Esophagus muscularis mucosa (tissue), 4 donors: ENCODE measurements at places on chromosomes 5 and 9. TPM values are rescaled to one million over a fixed set of nuclear protein-coding genes. Genes with fewer than 3 reads are reported as not detected.

GRCh38 chr9:73037613-73038012, 84.8 kb upstream of the ALDH1A1 start:
- H3K4me3 ChIP-seq = no peak overlapping the region
- no peaks in the 10 kb centered on the region for H3K27me3 ChIP-seq
- peak overlapping the region; percentile 87 for H3K27ac ChIP-seq
- H3K4me1 ChIP-seq = peaks cover 5% of the 10 kb centered on the region
- no peak for DNase-seq

The KLF4 gene
- 71.5 TPM for total RNA-seq

GRCh38 chr9:107086460-107086859, 196.6 kb upstream of the RAD23B start:
- H3K27ac ChIP-seq = no peak overlapping the region
- H3K4me3 ChIP-seq = no peak overlapping the region
- H3K36me3 ChIP-seq = no peaks in the 10 kb centered on the region
- no peak for DNase-seq

DNA sequence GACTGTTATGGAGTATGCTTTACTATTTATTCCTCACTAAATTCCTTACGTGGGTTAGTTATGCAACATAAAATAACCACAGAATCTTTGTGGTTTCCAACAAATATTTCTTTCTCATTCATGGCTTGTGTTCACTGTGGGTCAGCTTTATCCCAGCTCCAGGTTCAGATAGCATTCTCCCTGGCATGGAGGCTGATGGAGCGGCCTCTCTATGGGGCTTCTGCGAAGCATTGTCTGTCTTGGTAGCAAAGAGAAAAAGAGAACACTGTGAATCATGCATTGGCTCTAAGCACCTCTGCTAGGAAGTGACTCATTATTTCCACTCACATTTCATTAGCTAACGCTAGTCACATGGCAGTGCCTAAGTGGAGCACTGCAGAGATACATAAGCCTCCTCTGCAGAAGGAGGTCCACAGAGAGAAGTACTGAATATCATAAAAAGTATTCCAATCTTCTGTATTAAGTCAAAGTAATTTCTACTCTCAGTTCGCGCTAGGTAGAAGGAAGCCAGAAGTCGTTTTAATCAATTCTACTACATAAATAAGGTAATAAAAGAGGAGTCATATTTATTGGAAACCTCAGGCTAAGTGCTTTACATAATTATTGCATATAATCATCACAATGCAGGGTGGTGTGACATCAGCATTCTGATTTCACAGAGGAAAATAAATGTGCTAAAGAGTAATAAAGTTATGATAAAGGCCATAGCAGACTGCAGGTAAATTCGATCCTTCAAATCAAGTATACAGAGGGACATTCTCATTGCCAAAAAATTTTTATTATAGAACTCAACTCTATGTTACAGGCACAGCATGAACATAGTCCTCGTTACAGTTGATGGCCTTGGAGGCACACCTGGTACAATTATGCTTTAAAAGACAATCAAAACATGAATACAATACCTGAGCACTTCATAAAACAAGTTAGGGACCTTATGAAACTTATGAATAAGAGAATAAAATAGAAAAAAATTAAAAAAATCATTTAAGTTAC, 531.1 kb downstream of the CETN3 start:
- H3K4me3 ChIP-seq = no peak overlapping the region
- no peaks in the 10 kb centered on the region for H3K36me3 ChIP-seq
- no peaks in the 10 kb centered on the region for H3K27me3 ChIP-seq

The PDE8B gene
- 0.83 TPM for total RNA-seq

- H3K27ac ChIP-seq = no peak overlapping the region
- no peak overlapping the region for H3K4me3 ChIP-seq
- DNase-seq = no peak
- no peaks in the 10 kb centered on the region for H3K27me3 ChIP-seq
- H3K4me1 ChIP-seq = no peaks in the 10 kb centered on the region
Measured at GRCh38 chr5:23996525-23996924, 489.1 kb downstream of the PRDM9 start.

GRCh38 chr5:149921597-149921996, 23.0 kb downstream of the PDE6A start:
- H3K4me1 ChIP-seq = no peaks in the 10 kb centered on the region
- no peak overlapping the region for H3K4me3 ChIP-seq
- no peaks in the 10 kb centered on the region for H3K36me3 ChIP-seq

The ENTPD2 gene
- total RNA-seq = 1.0 TPM

DNA sequence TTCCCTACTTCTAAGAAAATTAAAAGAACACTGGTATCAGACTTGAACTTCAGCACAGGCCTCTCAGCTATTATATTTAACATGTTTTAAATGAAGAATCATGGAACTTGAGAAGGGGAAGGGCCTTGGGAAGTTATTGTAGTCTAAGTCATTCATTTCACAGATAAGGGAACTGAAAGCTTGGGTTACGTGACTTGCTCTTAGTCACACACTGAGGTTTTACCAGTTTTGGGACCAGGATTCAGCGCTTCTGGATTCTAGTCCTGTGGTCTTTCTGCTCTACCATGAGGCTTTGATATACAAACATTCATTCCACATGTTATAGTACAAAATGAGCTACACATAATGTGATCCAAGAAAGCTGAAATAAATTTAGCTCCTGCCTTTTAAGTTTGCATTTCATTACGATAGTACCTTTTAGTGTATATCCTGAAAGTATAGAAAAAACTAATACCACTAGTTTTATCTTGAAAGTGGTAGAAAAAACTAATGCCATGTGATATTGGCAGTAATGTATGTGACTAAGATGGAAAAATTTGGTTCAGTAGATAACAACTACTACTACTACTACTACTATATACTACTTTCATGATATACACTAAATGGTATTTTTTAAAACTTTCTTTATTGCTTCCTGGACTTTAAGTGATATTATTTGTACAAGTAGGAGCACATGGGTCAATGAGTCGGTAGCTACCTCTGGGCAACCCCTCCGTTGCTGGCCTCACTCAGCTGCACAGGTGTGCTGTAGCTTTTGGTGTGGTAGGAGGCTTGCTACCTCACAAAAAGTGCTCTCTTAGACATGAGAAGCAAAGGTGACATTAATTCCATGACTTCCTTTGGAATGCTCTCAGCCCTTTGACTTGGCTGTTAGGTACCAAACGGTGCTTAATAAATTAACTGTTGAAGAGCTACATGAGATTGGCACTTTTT, 40.7 kb downstream of the F2RL2 start:
- no peak for DNase-seq
- H3K4me3 ChIP-seq = no peak overlapping the region
- no peaks in the 10 kb centered on the region for H3K27me3 ChIP-seq
- no peaks in the 10 kb centered on the region for H3K4me1 ChIP-seq
- no peak overlapping the region for H3K27ac ChIP-seq

The SLC4A9 gene
- total RNA-seq = not detected

DNA sequence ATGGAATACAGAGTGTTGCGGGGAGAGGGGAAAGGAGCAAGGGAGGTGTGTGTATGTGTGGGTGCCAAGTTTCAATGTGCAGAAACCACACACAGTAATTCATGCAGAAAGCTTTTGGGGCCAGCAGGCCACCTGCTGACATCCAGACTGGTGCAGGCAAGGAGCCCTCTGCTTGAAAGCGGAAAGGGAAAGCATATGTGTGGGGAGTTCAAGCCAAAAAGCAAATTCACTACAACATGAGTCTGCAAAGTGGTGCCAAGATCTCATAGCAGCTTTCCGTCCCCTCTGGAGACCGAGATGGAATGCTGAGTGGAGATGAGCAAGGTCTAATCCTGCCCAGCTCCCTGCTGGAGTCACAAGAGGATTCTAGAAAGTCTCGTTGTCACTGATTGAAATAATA, 159.7 kb upstream of the VLDLR start:
- no peak for DNase-seq
- no peaks in the 10 kb centered on the region for H3K4me1 ChIP-seq
- H3K36me3 ChIP-seq = no peaks in the 10 kb centered on the region

The DBH gene
- not detected for total RNA-seq

DNA sequence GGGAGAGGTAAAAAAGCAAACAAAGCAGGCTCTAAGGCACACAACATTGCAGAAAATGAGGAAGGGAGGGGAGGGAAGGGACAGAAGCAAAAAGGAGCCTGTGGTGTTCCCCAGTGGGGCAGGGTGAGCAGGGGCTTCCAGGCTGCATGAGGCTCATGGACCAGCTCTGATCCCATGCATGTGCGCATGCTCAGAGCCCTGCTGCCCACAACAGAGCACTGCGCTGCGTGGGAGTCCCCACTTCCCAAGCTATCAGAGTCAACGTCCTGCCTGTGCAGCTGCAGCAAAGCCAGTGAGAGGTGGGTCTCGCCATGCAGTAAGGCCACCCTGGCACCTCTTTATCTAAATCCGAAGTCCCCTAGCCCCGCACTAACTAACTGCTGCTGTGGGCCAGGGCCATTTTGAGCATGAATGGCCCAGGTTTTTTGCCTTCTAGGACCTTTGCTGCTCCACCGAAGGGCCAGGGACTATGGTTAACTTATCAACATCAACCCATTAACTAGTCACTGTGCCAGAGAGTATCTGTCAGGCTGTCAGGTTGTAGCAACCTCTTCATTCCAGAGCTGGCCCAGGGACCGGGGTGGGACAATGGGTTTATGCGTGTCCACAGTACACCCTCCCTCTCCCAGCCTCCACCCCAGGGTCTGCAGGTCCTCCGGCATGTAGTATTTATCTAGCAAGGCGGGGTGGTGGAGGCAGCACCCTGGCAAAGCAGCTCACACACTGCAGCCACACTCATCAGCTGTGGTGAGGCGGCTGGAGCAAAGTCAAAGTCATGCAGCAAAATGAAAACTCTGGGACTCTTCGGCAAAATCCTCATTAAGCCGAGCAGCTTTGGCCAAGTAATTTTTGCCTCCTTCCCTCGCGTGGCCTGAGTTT, 123.6 kb downstream of the SAXO1 start:
- no peaks in the 10 kb centered on the region for H3K27me3 ChIP-seq
- H3K27ac ChIP-seq = no peak overlapping the region
- no peaks in the 10 kb centered on the region for H3K4me1 ChIP-seq
- peaks cover 29% of the 10 kb centered on the region for H3K36me3 ChIP-seq

DNA sequence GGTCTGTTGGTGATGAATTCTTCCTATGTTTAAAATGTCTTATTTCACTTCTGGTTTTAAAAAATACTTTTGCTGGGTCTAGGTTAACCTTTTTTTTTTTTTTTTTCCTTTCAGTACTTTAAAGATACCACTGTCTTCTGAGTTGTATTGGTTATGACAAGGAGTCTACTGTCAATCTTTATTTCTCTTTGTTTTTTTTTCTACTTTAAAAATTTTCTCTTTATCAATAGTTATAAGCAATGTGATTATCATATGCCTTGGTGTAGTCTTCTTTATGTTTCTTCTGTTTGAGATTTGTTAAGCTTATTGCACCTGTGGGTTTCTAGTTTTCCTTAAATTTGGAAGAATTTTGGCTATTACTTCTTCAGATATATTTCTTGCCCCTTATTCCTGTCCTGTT, 125.6 kb upstream of the SPRY4 start:
- peaks cover 16% of the 10 kb centered on the region for H3K4me1 ChIP-seq
- no peaks in the 10 kb centered on the region for H3K27me3 ChIP-seq

- no peak overlapping the region for H3K4me3 ChIP-seq
- H3K27me3 ChIP-seq = peaks cover 20% of the 10 kb centered on the region
- no peak overlapping the region for H3K27ac ChIP-seq
- DNase-seq = no peak
- peaks cover 46% of the 10 kb centered on the region for H3K4me1 ChIP-seq
Measured at GRCh38 chr5:32714836-32715235, 3.7 kb downstream of the NPR3 start.

DNA sequence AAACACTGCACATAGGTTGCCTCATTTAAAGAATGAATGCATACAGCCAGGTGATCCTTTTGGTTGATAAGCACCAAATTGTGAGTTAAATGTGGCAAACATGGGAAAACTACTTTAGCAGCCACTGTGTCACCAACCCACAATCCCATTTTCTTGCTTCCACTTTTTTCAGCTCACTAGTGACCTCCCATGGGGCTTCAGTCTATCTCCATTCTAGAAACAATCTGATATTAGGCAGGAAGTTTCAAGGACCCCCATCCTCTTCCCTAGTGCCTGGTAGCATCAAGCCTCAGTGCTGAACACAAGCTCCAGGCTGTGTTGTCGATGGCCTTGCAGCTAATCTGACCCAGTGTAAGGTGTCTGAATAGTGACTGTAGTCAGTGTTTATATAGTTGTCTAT, 66.2 kb downstream of the PLPPR1 start:
- no peaks in the 10 kb centered on the region for H3K36me3 ChIP-seq
- H3K4me3 ChIP-seq = no peak overlapping the region
- no peak for DNase-seq
- no peak overlapping the region for H3K27ac ChIP-seq
- H3K4me1 ChIP-seq = no peaks in the 10 kb centered on the region
- no peaks in the 10 kb centered on the region for H3K27me3 ChIP-seq

The TCOF1 gene
- total RNA-seq = 27.4 TPM

The LHFPL2 gene
- 40.9 TPM for total RNA-seq

- no peaks in the 10 kb centered on the region for H3K4me1 ChIP-seq
- no peak overlapping the region for H3K4me3 ChIP-seq
- no peak overlapping the region for H3K27ac ChIP-seq
- no peaks in the 10 kb centered on the region for H3K27me3 ChIP-seq
Measured at GRCh38 chr5:91235271-91235694, 147.8 kb downstream of the ARRDC3 start.

GRCh38 chr9:78547831-78548230, 250.9 kb downstream of the PSAT1 start:
- DNase-seq = no peak
- H3K27ac ChIP-seq = no peak overlapping the region
- no peaks in the 10 kb centered on the region for H3K36me3 ChIP-seq
- H3K4me1 ChIP-seq = no peaks in the 10 kb centered on the region

DNA sequence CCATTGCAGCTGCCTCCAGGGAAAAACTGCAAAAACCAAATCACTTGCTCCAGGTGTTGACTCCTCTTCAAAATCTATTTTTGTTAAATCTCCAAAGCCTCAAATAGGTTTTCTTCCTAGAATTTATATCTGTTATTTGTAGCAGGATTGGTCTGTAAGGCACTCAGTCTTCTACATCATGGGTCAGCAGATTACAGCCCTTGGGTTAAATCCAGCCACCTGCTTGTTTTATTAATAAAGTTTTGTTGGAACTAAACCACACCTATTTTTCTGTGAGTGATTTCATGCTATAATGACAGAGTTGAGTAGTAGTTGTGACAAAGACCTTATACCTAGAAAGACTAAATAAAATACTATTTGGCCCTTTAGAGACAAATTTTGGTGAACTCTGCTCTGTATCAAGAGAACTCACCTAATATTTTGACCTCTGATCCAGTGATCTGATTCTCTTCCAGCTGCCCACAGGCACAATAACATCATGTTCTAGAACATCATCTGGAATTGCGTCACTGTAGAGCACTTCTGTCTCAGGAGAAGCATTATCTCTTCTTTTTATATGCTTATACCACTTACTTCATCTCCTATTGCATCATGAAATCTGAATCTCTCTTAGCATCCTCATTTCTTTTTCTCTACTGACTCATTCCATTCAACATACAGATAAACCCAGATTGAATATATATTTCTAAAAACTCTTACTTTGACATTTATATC, 130.1 kb downstream of the RPS23 start:
- no peaks in the 10 kb centered on the region for H3K4me1 ChIP-seq
- H3K27ac ChIP-seq = no peak overlapping the region
- DNase-seq = no peak

DNA sequence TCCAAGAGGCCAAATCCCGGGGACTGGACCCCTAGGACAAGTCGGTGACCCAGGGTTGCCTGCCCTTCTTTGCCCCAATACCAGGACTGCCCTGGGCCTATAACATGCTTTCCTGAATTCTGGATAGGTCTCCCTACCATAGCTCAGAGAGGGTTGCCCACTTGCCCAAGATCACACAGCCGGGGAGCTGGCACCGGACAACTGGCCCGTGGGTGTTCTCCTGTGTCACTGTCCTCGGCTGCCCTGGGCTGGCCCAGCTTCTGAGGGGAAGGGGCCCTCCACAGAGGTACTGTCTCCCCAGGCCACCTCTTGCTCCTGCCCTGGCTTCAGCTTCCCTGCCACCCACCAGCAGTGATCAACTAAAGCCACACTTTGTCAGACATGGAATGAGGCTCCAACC, 28.8 kb upstream of the TTLL11 start:
- peaks cover 18% of the 10 kb centered on the region for H3K4me1 ChIP-seq
- no peak for DNase-seq
- peaks cover 2% of the 10 kb centered on the region for H3K27me3 ChIP-seq
- no peaks in the 10 kb centered on the region for H3K36me3 ChIP-seq
